Activated CD8-positive, alpha-beta memory T cell treated with anti-CD3 and anti-CD28 coated beads for 24 hours (primary cell): ENCODE measurements at places on chromosomes 5 and 9.

DNA sequence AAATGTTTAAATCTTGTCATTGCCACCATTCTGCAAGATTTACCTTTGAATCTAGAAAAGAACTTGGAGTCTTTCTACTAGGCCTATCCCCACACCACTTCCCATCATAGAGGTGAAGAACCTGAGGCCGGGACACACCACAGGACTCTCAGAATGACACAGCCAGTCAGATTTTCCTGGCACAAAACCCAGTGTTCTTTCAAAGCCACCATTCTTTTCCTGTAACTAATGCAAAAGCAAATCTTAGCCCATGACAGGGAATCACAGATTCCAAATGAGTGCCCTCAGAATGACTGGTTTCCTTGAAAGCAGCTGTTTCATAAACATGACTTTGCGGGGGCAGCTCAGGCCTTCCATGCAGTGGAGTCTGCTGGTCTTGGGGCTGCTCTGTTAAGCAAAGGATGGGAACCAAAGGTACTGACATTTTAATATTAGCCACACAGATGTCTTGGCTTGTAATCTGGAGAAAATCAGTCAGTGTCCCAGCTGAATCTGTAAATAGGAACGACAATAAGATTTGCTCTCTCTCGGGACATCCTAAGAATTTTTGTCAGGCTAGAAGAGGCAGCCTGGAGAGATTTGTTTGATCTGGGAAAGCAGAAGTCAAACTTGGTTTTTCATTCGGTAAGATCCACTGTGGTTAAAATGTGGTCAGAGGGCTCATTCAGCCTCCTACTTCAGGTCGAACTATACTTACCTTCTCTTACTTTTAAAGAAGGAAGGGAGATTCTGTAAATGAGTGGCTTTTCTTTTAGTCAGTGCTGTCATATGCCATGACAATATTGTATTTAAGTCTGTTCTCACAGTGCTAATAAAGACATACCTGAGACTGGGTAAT, 115.1 kb downstream of the PALM2AKAP2 start:
- DNase-seq: no peak

- no peak for DNase-seq
Measured at GRCh38 chr9:13411791-13412190, 132.3 kb upstream of the MPDZ start.

GRCh38 chr5:135641734-135642487, 63.1 kb upstream of the CXCL14 start:
- no peak for DNase-seq

DNA sequence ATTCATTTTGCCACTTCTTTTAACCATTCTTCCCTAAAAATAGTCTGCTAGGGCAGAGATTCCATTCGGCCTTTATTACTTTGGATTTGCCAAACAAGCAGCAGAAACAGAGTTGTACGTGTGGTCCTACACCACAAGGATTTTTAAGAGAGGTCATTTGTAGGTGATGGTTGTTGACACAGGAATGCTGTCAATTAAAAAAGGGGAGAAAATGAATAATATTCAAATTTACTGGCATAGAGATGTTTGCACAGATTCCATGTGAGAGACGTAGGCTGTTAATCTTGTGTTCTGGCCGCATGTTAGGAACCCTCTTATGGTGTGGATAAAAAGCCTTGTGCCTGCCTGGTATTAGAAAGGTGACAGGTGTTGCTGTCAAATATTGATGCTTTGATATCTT, 34.9 kb downstream of the TRIO start:
- no peak for DNase-seq

DNA sequence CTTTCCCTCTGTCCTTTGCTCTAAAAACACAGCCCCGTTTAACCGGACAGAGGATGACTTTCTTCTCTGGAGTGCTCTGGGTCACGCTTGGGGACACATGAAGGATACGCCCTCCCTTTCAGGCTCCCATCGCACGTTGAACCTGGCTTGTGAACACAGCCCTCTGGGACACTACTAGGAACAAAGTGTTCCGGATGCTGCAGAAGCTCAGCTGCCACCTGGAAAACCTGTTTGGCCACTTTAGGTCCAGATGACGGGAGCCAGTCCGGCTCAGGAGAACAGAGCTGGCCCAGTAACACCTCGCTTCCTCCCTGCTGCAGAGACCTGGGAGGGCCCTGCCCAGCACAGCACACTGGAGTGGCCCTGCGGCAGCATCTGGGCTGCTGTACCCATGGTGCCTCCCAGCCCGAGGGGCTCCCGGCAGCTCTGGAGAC, 60.1 kb downstream of the GADD45G start:
- DNase-seq: no peak

DNA sequence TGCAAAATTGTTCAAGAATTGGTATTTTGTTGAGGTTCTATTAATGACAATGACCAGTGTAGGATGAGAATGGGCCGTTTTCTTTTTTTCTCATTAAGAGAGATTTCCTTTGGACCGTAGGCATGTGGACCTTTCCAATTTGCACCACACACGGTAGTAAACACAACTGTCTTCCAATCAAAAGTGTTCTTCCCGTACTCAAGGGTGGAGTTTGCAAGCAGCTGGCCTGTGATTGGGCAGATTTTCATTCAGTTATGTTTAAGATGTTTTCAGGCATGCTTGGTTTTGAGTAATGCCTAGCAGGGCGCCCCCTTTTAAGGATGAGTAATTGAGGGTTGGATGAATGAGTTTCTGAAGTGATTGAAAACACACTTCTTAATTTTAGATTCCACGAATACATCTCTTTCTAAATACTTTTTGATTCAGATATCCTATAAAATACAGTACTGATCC, 2.5 kb downstream of the KDM3B start:
- peak; percentile 63 for DNase-seq

GRCh38 chr9:93536874-93537273, 39.5 kb upstream of the PHF2 start:
- no peak for DNase-seq

DNA sequence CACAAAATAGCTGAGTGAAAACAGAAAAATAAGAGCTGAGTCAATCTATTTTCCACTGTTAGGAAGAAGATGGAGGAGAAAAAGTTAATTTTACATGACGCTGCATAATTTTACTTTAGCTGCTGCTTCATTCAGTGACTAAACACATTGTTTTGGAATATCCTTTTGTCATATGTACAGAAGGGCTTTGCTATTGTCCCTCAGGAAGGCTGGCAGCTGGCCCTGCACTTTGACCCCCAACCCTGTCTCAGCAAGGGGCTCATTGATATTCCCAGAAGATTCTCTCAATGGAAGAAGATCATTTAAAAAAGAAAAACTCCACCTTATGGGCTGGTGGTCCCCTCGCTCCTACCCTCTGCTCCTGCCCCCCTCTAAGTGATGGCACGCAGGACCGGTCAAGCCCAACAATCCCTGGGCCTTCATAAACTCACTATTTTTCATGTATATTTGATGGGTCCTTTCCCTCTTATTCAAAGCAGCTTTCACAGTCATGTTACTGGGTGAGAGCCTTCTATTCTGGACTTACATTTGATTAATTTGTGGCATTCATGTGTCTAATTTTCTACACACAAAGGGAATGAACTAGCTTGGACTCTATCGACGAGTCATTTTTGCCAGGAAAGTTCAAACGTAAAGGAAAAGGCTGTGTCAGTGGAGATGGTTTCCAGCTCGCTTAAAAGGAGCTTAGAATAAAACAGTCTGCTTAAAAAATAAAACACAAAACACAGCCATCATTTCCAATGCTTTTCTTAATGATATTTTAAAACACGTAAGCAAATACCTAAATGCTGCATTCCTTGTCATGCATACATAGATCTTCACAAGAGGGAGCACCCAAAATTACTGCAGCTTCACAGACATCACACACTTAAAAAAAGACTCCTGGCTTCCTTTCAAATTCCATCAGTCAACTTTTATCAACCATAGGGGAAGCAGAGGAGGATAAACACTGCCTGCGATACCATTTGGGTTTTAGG, 104.7 kb downstream of the EFNA5 start:
- DNase-seq: no peak

- DNase-seq: no peak
Measured at GRCh38 chr9:75903785-75904360, 13.4 kb downstream of the PCSK5 start.

GRCh38 chr9:70746316-70746715, 331.9 kb upstream of the KLF9 start:
- DNase-seq: no peak

DNA sequence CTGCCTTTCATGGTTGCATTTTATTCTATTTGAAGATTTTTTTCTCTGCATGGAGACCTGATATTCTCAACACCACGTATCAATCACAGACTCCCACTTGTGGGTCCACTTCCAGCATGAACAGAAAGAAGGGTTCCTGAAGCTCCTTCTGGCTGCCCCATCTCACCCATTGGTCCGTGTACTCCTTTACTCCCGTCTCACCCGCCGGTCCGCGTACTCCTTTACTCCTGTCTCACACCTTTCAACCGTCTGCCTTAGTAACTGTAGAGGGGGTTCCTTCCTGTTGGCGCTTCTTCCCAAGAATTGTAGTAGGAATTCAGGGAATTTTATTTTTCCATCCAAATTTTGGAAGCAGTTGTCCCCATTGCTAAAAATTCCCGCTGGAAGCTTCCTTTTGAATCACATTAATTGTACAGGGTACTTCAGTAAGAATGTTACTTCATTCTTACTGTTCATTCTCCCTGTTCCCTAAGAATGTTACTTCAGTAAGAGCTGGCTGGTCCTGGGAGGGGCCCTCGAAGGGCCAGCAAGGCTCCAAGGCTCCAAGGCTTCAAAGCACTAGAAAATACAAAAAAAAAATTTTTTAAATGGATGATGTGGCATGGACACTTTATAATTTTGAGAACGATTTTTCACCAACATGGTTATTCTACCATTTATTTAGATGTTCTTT, 3.9 kb upstream of the LPCAT1 start:
- peak; percentile 49 for DNase-seq

GRCh38 chr9:8564960-8565359, 765.4 kb upstream of the DMAC1 start:
- no peak for DNase-seq

DNA sequence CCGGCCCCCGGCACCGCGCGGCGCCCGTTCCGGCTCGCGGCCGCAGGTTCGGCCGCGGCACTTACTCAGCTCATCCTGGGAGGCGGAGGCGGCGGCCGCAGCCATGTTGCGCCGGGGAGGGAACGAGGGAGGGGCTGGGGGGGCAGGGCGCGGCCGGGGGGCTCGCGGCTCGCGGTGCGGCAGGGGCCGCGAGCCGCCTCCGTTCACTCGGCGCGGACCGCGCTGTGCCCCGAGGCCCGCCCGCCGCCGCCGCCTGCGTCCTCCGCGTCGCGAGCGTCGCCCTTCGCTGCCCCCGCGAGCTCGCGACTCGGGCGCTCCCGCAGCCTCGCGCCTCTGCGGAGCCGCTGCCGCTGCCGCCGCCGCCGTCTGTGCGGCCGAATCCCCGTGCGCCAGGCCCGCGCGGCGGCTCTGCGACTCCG, 735 bp downstream of the ECPAS start:
- no peak for DNase-seq

DNA sequence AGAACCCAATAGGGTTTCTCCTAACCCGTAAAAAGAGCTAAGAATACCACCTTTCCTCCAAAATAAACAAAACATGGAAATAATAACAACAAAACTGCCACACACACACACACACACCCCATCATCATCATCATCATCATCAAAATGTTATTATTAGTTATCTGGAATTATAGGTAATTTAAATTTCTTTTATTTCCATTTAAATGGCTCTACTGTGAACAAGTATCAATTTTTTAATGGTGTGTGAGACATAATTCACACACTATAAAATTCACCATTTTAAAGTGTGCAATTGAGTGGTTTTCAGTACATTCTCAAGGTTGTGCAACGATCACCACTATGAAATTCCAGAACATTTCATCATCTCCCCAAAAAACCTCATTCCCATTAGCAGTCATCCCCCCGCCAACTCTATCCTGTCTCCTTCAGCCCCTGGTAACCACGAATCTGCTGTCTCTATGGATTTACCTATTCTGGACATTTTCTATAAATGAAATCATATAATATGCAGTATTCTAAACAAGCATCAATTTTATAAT, 172.7 kb downstream of the ROR2 start:
- DNase-seq: no peak

DNA sequence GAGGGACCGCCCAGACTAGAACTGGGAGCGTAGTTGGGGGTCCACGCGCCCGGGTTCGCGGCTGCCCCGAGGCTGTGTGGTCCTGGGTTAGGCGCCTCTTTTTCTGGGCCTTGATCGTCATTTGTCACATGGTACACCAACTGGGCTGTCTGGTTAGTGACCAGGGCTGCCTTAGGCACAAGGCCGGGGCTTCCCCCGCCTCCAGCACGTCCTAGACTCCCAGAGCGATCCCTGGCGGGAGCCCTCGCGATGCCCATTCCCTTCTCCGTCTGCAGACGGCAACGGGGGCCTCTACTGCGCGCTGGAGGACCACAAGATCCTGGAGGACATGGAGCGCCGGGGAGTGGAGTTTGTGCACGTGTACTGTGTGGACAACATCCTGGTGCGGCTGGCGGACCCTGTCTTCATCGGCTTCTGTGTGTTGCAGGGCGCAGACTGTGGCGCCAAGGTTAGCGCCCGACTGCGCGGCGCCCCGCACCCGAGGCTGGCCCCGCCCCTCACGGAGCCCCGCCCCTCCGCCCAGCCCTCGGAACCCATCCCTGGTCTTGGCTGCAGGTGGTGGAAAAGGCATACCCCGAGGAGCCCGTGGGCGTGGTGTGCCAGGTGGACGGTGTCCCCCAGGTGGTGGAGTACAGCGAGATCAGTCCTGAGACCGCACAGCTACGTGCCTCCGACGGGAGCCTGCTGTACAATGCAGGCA, 1.5 kb downstream of the UAP1L1 start:
- DNase-seq: no peak

DNA sequence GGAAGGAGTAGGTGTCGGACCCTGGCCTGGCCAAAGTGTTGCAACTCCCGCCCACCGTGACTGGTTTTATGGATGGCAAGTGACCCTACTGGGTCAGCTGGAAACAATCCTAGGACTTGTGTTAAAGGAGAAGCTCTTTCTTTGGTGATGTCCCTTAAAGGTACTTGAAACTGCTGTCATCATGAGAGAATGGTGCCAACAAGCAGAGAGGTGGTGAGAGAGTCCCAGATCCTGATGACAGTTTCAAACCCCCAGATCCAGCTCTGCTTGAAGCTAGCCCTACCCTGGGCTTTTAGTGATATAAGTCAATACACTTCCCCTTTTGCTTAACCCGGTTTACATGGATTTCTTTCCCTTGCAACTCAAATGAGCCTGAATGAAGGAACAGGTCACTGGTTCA, 72.5 kb upstream of the UBTD2 start:
- DNase-seq: no peak

GRCh38 chr5:120375248-120375647, 88.9 kb upstream of the PRR16 start:
- DNase-seq: no peak

- no peak for DNase-seq
Measured at GRCh38 chr5:79074641-79075040, 5.1 kb downstream of the BHMT2 start.

GRCh38 chr5:154783774-154784460, 28.7 kb downstream of the LARP1 start:
- DNase-seq: no peak

- no peak for DNase-seq
Measured at GRCh38 chr5:141603923-141604717, 14.7 kb downstream of the DIAPH1 start.

DNA sequence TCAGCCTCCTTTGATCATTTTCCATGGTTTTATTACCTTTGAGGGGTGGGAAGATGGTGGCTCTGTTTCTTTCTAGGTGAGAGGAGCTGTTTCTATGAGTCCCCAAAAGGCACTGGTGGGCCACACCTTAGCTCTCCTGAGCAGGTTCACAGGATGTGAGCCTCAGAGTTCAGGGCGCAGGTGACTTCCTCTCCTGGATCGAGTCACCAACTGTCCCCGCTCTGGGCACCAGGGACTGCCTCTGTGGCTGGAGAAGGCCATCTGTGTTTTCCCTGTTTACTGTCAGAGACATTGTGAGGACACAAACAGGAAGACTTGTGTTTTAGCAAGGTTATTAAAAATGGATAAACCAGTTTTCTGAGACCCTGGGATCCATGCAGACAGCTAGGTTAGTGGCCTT, 68.5 kb downstream of the IL31RA start:
- DNase-seq: no peak
